ENCODE measurements at places on chromosomes 12 and 14.

GRCh38 chr12:54439521-54440255 lies 20.6 kb upstream of the ITGA5 start:
- DNase-seq = peak; percentile 82

GRCh38 chr12:92102606-92103005 lies 43.0 kb downstream of the BTG1 start:
- DNase-seq = no peak

DNA sequence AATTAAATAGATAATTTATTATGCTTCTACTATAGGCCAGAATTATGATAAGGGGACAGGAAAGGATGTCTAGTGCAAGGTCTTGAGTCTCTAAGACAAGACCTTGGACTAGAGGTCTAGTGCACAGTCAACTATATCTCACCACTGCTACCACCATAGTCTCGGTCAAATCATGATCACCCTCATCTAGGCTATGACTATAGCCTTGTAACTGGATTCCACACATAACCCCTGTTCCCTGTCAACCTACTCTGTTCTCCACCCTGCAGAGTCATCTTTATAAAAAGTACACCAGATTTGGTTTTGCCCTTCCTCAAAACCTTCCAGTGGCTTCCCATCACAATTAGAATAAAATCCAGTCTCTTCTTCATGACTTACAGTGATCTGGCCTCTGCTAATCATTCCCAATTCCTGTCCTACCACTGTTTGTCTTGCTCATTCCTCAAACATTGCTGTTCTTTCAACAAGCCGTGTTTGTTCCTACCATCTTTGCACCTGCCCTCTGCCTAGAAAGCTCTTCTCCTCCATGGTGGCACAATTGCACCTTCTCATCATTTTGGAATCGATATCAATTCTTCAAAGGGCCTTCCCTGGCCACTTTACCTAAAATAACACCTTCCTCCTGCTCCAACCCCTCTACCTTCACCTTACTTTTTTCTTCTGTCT lies 169.4 kb downstream of the FOXN3 start:
- no peak for DNase-seq

- DNase-seq = no peak
These were observed 1.3 kb upstream of the MRPS35 start for GRCh38 chr12:27709212-27709931.

DNA sequence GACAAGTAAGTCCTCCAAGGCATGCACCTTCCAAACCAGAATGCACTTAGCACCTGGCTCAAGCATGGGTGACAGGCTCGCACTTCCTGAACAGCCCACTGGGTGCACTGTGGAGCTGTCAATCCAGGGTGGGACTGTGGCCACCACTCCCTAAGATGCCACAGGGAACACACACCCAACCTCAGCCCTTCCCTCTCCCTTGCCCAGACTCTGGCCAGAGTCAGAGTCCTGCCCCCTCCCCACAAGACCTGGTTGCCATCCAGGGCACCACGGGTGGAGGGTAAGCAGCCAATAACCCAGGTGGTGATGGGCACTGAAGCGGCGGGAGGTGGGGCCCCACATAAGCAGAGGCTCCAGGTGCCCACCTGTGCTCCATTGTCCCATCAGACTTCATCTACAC lies 160.6 kb downstream of the MYRFL start:
- DNase-seq = no peak

- no peak for DNase-seq
These were observed 154.9 kb downstream of the ASCL4 start for GRCh38 chr12:107929436-107929835.

DNA sequence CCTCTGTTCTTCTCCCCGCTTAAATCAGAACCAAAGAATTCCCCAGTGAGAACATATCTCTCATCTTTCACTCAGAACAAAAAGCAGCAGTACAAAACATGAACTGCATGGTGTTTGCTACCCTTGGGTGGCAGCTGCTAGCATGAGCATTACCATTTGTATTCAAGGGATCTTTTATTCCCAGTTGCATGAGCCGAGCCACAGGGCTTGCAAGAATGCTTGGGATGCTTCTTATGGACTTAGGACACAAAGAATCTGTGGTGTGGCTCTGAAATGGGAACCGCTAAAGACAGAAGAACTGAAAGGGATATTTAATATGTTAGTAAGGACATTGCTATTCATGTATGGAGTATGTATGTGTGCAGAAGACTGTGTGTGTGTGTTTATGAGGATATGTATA lies 190.6 kb downstream of the TMX1 start:
- DNase-seq = no peak

All from cerebellum (tissue), 4 donors.